ENCODE measurements at places on chromosomes 2 and 18.

- no peak for DNase-seq
These were observed 233.3 kb downstream of the INSIG2 start for GRCh38 chr2:118321432-118322105.

DNA sequence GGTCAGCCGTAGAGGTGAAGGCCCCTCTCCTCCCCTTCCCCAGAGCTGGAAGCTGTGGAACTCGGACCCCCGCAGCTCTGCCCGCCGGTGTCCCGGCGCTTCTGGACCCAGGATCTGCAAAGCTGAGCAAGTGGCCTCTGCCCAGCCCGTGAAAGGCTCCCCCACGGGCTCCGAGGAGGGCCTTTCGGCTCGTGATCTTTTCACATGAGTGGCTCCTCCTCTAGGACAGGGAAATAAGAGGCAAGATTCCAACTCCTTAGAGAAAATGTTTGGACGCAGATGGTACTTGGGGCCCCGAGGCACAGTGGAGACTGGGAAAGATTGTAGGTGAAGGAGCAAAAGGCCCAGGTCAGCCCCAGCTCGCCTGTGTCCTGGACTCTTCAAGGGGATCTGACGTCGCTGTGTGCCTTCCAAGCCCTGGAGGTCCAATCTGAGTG, 48.2 kb upstream of the SP3 start:
- no peak for DNase-seq

- peak; percentile 13 for DNase-seq
These were observed 14.0 kb upstream of the IMP4 start for GRCh38 chr2:130328710-130329109.

DNA sequence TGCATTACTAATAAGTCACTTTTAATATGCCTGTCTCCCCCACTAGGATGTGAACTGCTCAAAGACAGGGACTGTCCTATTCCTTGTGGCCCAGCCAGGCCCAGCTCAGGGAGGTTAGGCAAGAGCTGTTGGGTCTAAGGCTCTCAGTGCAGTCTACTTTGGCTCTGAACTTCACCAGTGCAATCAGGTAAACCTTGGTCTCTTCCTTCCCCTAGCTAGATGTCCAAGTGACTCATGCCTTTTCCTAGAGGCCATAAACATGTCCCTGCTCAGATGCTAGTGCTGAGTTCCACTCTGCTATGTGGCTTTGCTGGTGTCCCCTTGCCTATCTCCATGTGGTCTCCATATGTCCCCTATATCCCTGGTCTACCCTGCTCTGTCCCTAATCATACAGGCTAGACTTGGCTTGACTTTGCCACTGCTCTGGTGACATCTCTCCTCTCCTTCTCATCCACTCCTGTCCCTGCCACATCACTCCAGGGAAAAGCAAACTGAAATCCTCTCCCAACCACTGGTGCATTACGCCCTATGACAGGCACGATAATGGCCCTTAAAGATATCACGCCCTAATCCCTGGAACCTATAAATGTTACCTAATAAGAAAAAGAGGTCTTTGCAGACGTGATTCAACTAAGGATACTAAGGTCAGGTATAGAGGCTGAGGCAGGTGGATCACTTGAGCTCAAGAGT, 45.7 kb upstream of the PPP1CB start:
- no peak for DNase-seq

- DNase-seq = no peak
These were observed 467.7 kb upstream of the SALL3 start for GRCh38 chr18:78511666-78512601.

- no peak for DNase-seq
These were observed 2.1 kb upstream of the B3GNT7 start for GRCh38 chr2:231393149-231394131.

DNA sequence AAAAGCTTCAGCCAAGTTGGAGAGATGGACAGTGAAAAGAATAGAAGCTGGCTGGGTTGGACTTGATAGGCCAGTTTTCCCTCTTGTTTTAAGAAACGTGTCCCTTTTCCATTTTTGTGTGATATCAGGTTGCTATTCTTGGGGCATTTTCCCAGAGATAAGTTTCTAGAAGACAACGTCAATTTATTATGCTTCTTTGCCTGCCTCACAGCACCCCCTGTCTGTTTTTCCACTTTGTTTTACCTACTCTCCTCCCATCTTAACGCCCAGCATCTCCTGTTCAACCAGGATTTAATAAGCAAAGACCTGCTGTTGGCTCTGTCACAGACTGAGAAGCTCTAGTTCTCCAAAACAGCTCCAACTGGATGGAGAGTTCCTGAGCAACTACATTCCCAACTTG, 317.8 kb upstream of the ZNF521 start:
- DNase-seq = no peak

GRCh38 chr2:241111440-241111805, 9.3 kb upstream of the MTERF4 start:
- DNase-seq = no peak

DNA sequence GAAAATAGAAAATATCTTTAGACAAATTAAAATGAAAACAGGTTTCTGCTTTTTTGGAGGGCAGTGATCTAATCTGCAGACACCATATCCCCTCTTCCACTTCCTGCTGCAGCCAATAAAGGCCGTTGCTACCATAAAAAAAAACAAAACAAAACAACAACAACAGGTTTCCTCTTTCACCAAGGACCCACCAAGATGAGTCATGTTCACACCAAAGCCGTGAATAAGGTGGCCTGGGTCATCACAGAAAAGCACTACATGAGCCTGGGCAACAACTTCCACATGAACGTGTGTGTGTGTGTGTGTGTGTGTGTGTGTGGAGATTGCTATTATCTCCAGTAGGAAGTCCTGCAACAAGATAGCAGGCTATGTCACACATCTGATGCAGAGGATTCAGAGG, 24.8 kb upstream of the TFCP2L1 start:
- DNase-seq = no peak

- DNase-seq = no peak
These were observed 134.2 kb upstream of the NABP1 start for GRCh38 chr2:191543708-191544107.

- no peak for DNase-seq
These were observed 126.3 kb upstream of the NRXN1 start for GRCh38 chr2:51158251-51158650.

DNA sequence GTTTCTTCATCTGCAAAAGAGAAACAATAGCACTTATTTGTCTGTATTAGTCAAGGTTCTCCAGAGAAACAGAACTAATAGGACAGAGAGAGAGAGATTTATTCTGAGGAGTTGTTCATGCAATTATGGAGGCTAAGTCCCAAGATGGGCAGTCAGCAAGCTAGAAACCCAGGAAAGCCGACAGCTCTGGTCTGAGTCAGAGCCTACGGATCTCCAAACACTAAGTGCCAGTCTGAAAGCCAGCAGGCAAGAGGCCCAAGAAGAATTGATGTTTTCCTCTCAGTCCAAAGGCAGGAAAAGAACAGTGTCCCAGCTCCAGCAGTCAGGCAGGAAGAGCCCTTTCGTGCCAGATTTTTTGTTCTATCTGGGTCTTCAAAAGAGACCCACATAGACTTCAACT, 36.5 kb upstream of the SLC66A3 start:
- no peak for DNase-seq

DNA sequence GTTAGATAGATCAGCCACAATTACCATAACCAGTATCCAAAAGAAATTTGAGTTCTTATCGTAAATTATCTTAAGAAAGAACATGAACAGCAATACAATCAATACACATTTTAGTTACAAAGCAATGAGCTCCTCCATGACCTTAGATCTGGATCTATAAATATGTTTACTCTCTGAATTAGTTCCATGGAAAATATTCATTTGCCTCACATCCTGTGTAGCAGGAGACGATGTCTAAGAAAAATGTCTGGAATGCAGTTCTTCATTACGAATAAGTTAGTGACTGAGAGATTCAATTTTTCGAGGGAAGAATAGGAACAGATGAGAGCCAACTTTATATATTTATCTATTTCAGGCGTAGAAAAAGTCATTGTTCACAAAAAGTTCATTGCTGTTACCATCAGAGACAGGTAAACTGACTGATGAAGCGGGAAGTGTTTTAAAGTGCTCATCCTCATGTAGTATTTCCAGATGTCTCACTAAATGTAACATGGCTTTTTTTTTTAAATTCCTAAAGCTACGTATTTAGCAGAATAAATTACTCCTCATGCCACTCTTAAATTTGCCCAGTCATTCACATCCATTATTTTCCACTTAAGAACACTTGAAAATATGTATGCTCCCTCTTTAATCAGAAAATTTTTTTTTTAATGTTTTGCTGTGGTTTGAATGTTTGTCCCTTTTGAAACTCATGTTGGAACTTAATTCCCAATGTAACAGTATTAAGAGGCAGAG, 106.5 kb upstream of the SCN1A start:
- no peak for DNase-seq

GRCh38 chr2:106094131-106094841, 99.8 kb downstream of the UXS1 start:
- DNase-seq = no peak

- DNase-seq = no peak
These were observed 42.9 kb upstream of the MCFD2 start for GRCh38 chr2:46958431-46959017.

GRCh38 chr2:42340045-42340937, 20.7 kb downstream of the COX7A2L start:
- no peak for DNase-seq

- DNase-seq = no peak
These were observed 131.5 kb downstream of the CCDC74A start for GRCh38 chr2:131659168-131659572.

DNA sequence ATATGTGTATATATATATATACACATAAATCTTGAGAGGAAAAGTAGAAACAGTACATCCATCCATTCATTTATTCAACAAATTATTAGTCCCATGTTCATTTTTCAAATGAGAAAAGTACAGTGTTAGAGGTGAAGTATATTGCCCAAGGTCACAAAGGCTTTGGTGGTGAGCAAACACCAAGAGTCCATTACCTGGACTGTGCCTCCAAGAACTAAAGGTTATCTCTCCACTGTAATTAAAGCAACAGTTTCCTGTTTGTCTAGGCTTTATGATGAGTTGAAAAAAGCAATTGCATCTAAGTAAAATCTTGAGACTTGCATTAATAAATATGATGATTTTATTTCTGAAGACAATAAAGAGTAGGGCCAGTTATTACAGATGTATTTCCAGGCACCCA, 44.7 kb upstream of the EPB41L3 start:
- no peak for DNase-seq

DNA sequence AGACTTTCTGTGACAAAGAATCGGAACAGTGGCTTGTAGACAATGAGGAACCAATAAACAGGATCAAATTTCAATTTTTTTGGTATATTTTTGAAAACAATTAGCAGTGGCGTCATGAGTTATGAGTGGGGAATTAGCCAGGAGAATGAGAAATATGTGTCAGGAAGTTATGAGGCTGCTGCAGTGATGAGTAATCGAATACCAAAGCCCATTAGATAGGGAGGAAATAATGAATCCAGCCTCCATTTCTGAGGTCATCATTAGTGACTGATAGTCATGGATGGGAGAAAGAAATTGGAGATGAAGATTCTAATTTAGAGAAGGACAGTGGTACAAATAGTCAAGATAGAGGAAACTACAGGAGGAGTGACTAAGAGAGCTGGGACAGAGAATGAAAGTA, 673.1 kb upstream of the VRK2 start:
- no peak for DNase-seq
